ENCODE measurements at places on chromosomes 5 and 9.
A peak's percentile ranks its signal among the peaks of the same experiment; 100 is the strongest.

DNA sequence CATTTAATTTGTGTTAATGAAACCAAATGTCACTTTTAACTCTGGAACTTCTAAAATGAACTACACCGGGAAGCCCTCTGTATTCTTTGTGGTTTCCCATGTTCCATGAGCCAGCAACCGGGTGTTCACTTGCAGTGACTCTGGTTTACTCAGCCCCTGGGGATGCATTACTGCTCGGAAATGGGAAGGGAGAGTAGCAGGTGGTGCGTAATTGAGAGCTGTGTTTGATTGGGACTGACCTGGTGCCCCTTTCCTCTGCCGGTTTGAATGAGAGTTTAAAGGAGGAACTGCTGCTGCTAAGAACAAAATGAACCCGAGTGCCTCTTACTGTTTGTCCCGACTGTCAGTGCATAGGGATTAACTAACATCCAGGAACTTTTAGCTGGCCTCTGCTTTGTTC is 100.1 kb upstream of the DHFR start:
- no peak overlapping the region for H3K27ac ChIP-seq
- no peak overlapping the region for H3K4me3 ChIP-seq
- peaks cover 11% of the 10 kb centered on the region for H3K36me3 ChIP-seq
- no peaks in the 10 kb centered on the region for H3K27me3 ChIP-seq
- no peaks in the 10 kb centered on the region for H3K4me1 ChIP-seq
- no peak for DNase-seq

DNA sequence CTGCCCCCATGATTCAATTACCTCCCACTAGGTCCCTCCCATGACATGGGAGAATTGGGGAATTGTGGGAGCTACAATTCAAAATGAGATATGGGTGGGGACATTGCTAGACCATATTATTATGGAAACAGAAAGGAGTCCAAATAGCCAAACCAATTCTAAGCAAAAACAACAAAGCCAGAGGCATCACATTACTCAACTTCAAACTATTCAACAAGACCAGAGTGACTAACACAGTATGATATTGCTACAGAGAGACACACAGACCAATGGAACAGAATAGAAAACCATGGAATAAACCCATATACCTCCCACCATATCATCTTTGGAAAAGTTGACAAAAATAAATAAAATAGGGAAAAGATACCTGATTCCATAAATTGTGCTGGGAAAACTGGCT is 710.5 kb upstream of the CDH9 start:
- no peaks in the 10 kb centered on the region for H3K4me1 ChIP-seq
- no peak overlapping the region for H3K27ac ChIP-seq
- DNase-seq: no peak
- H3K36me3 ChIP-seq: no peaks in the 10 kb centered on the region

DNA sequence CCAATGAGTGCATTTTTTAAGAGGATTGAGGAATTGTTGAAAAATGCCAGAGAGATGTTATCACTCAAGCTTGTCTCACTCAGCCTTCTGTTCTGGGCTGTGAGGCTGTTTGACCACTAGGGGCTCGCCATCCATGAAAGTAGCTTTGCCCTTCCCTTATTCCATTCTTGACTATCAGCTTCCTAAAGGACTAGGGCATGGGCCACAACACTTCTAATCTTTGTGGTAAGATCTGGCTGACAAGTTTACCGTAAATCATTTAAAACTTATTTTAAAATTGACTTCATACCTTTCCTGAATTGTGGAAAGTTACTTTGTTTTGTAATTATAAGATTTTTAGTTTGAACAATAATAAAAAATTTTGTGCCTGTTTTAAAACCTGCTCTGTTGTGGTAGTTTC is 49.5 kb downstream of the TJP2 start:
- no peaks in the 10 kb centered on the region for H3K27me3 ChIP-seq
- no peak overlapping the region for H3K27ac ChIP-seq
- no peaks in the 10 kb centered on the region for H3K4me1 ChIP-seq
- peak; percentile 73 for DNase-seq
- no peak overlapping the region for H3K4me3 ChIP-seq
- peaks cover 27% of the 10 kb centered on the region for H3K36me3 ChIP-seq

GRCh38 chr9:8648271-8648845 is 848.8 kb upstream of the DMAC1 start:
- H3K27ac ChIP-seq: no peak overlapping the region
- H3K27me3 ChIP-seq: no peaks in the 10 kb centered on the region
- H3K36me3 ChIP-seq: no peaks in the 10 kb centered on the region
- H3K4me3 ChIP-seq: no peak overlapping the region

GRCh38 chr9:98793031-98793430 is 3.3 kb downstream of the ANKS6 start:
- H3K4me3 ChIP-seq: no peak overlapping the region
- H3K27ac ChIP-seq: no peak overlapping the region
- DNase-seq: no peak
- H3K27me3 ChIP-seq: no peaks in the 10 kb centered on the region
- 0 out of 2 replicates have a peak, but pooled peaks cover 3% of the 10 kb centered on the region for H3K4me1 ChIP-seq

GRCh38 chr9:69342769-69343168 is 17.8 kb downstream of the ENTREP1 start:
- H3K4me1 ChIP-seq: no peaks in the 10 kb centered on the region
- H3K36me3 ChIP-seq: no peaks in the 10 kb centered on the region
- no peak overlapping the region for H3K4me3 ChIP-seq
- H3K27ac ChIP-seq: no peak overlapping the region

GRCh38 chr9:96617439-96618185 is 2.0 kb downstream of the CDC14B start:
- H3K36me3 ChIP-seq: no peaks in the 10 kb centered on the region
- DNase-seq: no peak
- no peaks in the 10 kb centered on the region for H3K27me3 ChIP-seq

Measured in SK-N-SH (cell line).